Transverse colon (tissue), 4 donors: ENCODE measurements at places on chromosomes 11 and 22. TPM values are rescaled to one million over a fixed set of nuclear protein-coding genes. Genes with fewer than 3 reads are reported as not detected.

SH3BP1 gene
- total RNA-seq = 53.1 TPM

XKR3 gene
- not detected for total RNA-seq

SWAP70 gene
- total RNA-seq = 52.5 TPM

OR5AL1 gene
- not detected for total RNA-seq

MOGAT2 gene
- 201 TPM for total RNA-seq

LGR4 gene
- 165 TPM for total RNA-seq

PGA5 gene
- not detected for total RNA-seq

SUSD2 gene
- 3.2 TPM for total RNA-seq

- DNase-seq = no peak
Measured at GRCh38 chr22:27386186-27386585, 415.4 kb downstream of the MN1 start.

DNA sequence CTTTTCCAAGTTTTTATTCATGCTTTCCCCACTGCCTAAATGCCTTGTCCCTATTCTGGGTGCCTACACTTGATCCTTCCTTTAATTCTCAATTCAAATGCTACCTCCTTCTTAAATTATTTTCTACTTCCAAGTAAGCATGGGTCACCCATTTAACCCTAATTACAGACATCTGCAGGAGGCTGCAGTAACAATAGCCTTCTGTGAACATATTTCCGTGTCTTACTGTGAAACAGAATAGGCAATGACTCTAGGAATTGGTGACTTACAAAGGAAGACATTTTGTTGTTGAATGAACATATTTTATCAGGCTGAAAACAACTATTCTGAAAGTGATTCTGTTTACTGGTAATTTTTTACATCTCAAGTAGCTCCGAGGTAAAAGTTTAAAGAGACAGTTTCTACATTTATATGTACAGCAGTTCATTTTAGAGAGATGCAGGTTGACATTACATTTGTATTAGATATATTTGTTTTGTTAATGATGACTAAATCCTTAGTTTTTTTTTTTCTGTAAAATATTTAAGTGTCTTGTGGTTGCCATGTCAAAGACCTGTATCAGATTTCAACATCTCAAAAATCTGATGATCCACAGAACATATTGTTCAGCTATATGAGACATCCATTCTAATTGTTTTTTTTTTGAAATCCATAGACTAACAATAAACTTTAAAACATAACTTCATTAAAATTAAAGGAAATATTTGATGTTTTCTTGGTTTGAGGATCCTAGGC, 316.8 kb downstream of the CASP12 start:
- no peak for DNase-seq

DNA sequence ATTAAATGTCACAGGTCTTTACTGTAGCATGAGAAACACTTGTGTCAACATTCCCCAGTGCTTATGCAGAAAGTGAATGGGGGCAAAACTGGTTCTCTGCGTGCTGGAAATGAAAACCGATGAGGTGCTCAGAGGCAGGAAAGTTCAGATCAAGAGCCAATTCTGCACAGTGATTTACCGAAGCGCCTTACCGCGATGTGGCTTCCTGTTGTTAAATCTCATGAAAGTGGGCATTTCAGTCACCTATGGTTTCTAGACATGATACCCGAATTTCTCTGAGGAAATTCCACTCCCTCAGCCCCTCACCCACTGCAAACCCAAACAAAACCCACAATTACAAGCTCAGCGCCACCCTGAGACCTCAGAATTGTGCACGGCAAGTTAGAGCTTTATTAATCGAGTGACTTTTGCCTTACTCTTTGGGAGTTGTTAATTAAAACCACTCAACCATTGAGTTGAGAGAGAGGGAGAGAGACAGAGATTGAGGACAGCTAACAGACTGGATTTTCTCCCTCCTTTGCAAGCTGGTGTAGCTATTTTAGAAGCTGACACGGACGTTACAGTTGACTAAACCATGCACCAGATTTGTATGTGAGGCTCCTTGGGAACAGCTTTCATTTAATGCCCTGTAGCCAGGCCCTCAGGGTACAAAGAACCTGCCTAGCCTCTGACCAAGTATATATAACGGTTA, 196.4 kb downstream of the DBX1 start:
- no peak for DNase-seq

DNA sequence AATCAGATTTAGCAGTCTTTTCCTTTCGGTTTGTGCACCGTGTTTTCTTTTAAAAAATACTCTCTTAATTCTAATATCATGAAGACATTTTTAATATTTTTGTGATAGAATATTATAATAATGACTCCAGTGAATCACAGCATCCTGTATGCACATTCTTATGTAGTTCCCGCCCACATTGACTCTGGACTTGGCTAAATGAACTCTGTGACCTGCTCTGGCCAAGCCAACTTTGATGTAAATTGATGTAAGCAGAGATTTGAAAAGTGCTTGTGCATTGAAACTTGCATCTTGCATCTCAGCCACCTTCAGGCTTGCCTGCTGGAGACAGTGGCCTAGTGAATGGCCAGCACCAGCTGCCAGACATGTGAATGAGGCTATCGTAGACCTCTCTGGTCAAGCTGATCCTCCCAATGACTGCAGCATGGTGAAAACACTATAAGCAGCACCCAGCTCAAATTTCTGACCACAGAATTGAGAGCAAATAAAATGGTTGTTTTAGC, 29.2 kb upstream of the PGM2L1 start:
- DNase-seq = no peak

DNA sequence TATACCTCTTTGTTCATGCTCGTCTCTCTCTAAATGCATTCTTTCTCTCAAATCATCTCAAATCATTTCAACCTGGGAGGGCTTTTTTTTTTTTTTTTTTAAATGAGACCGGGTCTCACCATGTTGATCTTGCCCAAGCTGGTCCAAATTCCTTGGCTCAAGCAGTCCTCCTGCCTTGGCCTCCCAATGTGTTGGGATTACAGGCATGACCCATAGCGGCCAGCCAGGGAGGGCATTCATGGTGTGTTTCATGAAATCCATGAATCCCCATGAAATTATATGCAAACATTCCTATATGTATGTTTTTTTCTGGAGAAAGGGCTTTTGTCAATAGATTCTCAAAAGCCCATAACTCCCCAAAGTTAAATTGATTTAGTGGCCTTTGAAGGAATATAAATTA, 26.2 kb downstream of the ATG13 start:
- DNase-seq = no peak

DNA sequence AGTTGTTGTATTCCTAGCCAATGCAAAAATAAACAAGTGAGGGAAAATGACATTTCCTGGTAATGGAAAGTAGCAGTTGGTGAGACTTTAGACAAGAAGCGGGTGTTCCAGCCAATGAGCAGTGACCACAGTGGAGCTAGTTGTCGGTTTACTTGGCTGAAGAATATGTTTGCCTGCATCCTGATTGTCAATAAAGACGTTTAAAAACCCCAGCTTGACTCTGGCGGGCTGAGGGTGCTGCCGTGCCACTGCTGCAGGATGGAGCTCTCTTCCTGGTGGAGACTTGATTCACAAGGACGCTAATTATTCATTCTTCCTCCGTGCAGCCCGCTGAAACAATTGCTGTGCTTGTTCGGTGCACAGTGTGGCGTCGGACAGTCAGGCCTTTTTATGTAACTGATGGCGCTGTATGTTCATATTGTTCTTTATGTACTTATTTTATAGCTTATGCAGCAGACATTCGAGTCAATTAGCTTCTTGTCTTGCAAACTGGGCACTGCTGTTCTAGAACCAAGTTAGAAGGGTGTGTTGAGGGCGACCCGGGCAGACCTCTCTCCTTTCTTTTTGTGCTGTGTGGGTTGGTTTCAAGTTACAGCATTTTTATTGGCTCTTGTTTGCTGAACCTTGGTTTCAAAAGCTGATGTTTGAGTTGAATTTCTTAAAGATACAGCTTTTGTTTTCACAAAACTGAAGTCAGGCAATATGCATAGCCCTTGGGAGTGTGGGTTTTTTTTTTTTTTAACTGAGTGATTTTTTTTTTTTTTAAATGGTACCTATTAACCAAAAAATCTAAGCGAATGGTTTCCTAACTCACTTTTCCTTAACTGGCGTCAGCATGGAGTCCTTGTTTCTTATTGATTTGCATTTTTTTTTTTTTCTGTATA, 153.9 kb downstream of the TEAD1 start:
- peak; percentile 57 for DNase-seq

DNA sequence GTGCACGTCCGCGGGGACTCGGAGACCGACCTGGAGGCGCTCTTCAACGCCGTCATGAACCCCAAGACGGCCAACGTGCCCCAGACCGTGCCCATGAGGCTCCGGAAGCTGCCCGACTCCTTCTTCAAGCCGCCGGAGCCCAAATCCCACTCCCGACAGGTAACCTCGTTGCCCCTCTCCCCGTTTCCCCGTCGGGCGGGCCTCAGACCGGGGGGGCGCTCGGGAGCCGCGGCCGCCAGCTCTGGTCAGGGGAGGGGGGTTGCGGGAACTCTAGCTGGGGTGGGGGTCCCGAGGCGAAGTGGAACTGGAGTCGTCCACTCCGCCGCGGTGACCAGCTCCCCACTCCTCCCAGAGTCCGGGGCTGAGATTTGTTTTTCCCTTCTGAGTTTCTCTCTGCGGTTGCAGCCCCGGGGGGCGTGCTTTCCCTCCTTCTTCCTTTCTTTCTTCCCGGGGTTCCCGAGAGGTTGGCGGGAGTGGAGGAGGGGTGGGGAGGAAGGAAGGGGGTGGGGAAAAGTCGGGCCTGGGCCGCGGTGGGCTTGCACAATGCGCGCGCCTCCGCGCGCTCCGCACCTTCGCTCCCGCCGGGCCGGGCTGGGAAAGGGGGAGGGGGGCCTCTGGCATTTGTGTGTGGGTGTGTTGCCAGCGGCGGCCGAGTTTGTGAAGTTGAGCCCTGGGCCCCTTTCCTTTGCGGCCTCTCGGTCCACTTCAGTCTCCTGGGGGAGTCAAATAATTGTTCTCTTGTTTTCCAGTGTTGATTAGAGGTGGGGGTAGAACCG, 952 bp downstream of the YAP1 start:
- DNase-seq = peak; percentile 71

DNA sequence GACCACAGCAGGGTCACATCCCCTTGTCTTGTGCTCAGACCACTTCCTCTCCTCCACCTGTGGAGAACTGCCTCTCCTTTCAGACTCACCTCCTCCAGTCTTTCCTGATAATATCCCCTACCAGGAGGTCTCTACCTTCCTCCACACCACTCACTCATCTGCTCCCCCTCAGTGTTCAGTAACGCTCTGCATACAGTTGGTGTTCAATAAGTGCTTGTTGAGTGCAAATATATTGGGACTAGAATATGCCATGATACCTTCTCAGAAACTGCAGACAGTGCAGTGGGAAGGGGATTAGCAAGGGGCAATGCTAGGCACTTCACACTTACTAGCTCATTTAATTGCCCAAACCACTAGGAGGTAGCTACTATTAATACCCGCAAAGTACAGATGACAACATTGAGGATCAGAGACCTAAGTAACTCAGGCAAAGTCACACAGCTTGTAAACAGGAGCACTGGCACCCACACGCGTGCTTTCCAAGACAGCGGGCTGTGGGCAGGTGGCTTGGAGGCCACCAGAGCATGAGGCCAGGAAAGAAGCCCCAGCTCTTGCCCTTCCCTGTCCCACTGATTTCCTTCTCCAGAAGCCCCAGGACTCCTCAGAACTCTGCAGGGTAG, 8.1 kb upstream of the PDE2A start:
- no peak for DNase-seq

- DNase-seq = peak; percentile 88
Measured at GRCh38 chr22:19962246-19962908, 20.8 kb upstream of the TXNRD2 start.

GRCh38 chr22:24516301-24516737, 21.2 kb downstream of the UPB1 start:
- DNase-seq = no peak

GRCh38 chr11:17293311-17293710, 16.8 kb downstream of the NUCB2 start:
- DNase-seq = no peak

GRCh38 chr11:40186437-40187263, 1272.8 kb downstream of the LRRC4C start:
- DNase-seq = no peak

DNA sequence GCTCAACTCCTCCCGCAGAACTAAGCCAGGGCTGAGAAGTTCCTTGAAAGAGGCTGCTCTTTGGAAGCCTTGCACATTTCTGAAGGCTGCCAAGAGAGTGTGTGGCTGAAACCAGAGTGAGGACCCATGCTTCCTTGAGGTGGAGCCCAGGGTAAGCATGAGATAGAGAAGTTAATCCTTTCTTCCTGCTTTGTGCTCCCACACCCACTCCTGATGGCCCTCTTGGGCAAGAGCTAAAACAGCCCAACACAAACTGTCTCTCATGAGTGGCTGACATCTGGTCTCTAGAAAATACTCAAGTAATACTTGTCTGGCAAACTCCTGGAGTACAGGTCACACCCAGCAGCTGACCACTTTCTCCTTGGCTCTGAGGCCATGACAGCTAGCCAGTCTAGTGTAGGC, 523.7 kb downstream of the INSC start:
- DNase-seq = no peak

GRCh38 chr22:47439643-47440265, 677.3 kb downstream of the TBC1D22A start:
- DNase-seq = no peak

- no peak for DNase-seq
Measured at GRCh38 chr11:70167723-70168404, 35.2 kb upstream of the FADD start.

- DNase-seq = no peak
Measured at GRCh38 chr11:105368711-105369110, 229.1 kb upstream of the CARD18 start.

DNA sequence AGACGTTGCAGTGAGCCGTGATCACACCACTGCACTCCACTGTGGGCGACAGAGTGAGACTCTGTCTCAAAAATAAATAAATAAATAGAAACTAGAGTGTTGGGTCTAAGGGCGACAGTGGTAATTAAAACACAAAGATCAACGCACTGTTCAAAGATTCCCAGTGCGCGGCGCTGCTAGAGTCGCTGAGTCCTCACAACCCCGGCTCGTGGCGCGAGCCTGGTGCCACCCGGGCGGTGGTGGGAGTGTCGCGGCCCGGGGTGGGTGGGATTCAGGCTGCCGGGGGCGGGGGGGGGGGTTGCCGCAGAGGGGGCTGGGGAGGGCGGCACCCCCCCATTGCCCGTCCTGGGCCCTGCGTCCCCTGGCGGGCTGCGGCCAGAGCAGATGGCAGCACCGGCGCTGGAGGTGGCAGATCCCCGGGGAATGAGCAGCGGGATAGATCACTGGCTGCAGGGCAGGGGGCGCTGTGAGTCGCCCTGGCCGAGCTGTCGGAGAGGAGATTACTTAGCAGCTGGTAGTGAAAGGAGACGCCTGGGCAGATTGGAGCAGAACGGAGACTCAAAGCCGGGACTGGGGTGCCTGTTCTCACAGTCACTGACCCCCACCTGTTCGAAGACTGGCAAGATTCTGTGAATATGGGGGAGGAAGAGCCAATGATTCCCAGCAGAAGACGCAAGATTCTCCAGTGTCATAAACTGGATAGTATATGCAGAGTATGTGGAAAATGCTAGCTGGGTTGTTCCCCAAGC, 30.2 kb upstream of the APOBEC3A start:
- peak; percentile 88 for DNase-seq

- no peak for DNase-seq
Measured at GRCh38 chr11:72643547-72643946, 30.7 kb downstream of the PDE2A start.
